T-cell (primary cell): ENCODE measurements at places on chromosomes 4 and X. TPM values are rescaled to one million over a fixed set of nuclear protein-coding genes. Genes with fewer than 3 reads are reported as not detected.

GRCh38 chrX:103565752-103566151 lies 19.6 kb upstream of the TCEAL4 start:
- DNase-seq: no peak

- DNase-seq: no peak
These were observed 1.3 kb upstream of the ARX start for GRCh38 chrX:25016938-25017598.

- DNase-seq: no peak
These were observed 106.3 kb downstream of the GC start for GRCh38 chr4:71677568-71677967.

DNA sequence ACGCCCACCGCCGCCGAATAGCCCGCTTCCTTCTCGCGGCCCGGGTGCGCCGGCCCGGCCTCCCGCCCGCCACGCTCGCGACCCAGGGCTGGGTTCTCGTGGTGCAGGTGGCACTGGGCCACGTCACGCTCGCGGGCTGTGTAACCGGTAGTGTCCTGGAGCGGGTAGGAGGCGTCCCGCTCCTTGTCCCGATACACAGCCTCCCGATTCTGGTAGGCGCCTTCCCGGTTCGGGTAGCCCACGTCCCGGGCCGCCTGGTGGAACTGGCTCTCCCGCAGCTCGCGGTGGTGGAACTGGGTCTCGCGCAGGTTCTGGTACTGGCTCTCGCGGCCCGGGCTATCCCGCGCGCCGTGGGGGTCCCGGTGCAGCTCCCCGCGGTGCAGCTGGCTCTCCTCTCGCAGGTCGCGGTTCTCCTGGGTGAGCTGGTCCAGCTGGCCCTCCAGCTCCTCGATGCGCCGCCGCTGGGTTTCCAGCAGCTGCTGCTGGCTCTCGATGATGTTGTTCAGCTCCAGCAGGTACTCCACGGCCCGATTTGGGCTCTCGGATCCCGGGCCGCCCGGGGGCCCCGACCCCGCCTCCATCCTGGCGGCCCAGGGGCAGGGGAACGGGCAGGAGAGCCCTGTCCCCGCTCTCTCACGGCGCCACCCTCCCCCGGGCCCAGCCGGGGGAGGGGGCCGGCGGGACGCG lies 39.3 kb upstream of the IQSEC2 start:
- DNase-seq: no peak

DNA sequence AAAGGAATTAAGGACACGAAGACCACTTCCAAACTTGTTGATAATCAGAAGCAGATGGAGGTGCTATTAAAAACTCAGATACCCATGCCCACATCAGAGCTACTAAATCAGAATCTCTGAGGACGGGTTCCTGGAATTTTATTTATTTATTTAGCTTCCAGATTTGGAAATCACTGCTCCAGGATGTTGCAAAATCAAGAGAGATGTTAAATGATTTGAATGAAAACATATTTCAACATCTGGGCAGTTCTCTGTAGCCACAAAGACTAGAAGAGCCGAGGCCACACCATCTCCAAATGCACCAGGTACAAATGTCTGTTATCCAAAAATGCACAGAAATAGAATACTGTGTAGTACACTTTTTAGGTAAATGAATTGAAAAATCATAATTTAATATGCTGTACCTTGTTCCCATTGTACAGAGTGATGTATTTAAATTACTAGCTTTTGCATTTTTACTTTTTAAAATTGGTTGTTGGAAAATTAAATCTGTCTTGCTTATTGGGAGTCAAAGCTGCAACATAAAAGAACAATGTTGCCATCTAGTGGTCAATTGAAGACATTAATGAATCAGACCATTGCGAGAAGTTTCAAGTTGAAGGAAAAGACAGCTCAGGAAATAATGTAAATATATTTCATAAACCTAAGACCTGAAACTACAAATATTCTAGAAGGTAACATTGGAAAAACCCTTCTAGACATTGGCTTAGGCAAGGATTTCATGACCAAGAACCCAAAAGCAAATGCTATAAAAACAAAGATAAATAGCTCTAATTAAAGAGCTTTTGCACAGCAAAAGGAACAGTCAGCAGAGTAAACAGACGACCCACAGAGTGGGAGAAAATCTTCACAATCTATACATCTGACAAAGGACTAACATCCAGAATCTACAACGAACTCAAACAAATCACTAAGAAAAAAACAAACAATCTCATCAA lies 151.3 kb upstream of the TTC29 start:
- no peak for DNase-seq

The FRAS1 gene
- not detected for total RNA-seq

The MAGEA8 gene
- total RNA-seq: not detected

The SULT1E1 gene
- not detected for total RNA-seq
